ENCODE measurements at places on chromosomes 7 and 10.

DNA sequence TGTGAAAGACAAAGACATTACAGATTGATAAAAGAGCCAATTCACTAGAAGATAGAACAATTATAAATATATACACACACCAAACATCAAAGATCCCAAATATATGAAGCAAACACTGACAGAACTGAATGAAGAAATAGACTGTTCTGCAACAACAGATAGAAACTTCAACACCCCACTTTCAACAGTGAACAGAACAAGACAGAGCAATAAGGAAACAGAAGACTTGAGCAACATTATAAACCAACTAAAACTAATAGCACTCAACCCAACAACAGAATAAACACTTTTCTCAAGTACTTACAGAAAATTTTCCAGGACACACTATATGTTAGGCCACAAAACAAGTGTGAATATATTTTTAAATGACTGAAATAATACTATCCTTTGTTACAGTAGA, 10.9 kb downstream of the CDCA7L start:
- H3K27me3 ChIP-seq, result no peaks in the 10 kb centered on the region
- H3K36me3 ChIP-seq, result peaks cover 47% of the 10 kb centered on the region
- no peak overlapping the region for H3K4me3 ChIP-seq
- H3K27ac ChIP-seq, result peak overlapping the region; percentile 37
- DNase-seq, result no peak
- H3K4me1 ChIP-seq, result peaks cover 34% of the 10 kb centered on the region

- H3K36me3 ChIP-seq, result no peaks in the 10 kb centered on the region
- H3K27me3 ChIP-seq, result no peaks in the 10 kb centered on the region
- H3K27ac ChIP-seq, result no peak overlapping the region
- peaks cover 5% of the 10 kb centered on the region for H3K4me1 ChIP-seq
- H3K4me3 ChIP-seq, result no peak overlapping the region
These were observed 706.7 kb downstream of the PCDH15 start for GRCh38 chr10:54094321-54094720.

DNA sequence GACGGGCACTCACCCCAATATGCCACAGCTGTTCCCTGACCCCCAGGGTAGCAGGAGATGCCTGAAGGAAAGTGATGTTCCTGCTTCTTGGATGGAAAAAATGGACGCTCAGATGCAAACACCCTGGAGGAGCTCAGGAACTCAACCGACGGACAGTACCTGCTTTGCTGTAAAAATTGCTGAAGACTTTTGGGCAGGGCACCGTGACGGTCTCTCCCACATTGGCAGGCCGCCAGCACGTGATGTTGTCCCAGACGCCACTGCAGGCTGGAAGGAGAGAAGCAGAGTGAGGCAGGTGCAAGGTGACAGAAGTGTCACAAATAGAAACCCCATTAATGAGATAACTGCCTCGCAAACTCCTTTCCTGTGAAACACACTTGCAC, 35.0 kb downstream of the VIPR2 start:
- H3K4me3 ChIP-seq, result no peak overlapping the region
- H3K36me3 ChIP-seq, result no peaks in the 10 kb centered on the region
- no peaks in the 10 kb centered on the region for H3K27me3 ChIP-seq

DNA sequence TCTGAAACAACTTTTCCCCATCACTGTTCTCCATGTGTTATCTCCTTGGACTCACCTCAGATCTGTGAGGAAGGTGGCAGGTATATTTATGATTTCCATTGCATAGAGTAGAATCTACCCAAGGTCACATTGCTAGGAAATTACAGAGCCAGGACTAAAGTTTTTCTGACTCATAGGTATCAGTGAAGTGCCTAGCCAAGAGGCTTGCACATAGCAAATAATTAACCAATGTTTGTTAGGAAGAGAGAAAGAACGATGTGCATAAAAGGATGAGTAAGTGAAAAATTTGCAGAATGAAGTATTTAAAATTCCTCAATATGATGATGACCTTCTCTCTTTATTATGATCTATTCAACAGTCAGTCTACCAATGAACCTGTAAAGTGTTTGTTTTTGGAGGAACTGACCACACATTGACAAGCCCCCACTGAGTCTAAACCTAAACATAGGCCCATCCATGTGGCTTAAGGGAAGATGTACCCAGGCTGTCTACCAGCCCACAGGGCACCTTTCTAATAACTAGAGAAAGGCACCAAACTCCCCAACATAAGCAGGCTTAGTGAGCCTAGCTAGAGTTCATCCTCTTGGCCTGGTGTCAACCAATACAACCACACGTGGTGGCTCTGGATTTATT, 252.9 kb upstream of the ZMIZ1 start:
- no peak for DNase-seq
- H3K36me3 ChIP-seq, result no peaks in the 10 kb centered on the region
- no peak overlapping the region for H3K27ac ChIP-seq
- peaks cover 14% of the 10 kb centered on the region for H3K4me1 ChIP-seq
- H3K27me3 ChIP-seq, result peaks cover 7% of the 10 kb centered on the region

GRCh38 chr7:85457911-85458310, 271.1 kb upstream of the SEMA3D start:
- no peak overlapping the region for H3K4me3 ChIP-seq
- H3K4me1 ChIP-seq, result no peaks in the 10 kb centered on the region
- H3K27ac ChIP-seq, result no peak overlapping the region
- peak; percentile 5 for DNase-seq
- H3K27me3 ChIP-seq, result no peaks in the 10 kb centered on the region

DNA sequence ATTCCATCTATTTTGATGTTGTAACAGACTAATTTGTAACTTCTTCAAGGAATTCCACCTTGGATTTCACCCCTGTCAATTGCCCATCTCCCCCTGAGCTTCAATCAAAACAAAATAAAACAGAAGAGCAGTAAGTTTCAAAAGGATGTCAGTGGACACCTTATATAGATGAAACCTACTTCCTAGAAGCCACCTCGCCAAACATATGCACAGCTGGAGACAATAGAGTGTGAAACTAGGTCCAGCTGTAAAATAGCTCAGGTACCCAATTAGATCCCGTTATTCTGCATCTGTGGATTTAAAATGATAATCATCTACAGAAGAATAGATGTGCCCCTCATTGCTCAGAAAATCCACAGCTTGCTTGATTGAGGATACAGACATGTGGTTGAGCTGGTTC, 598.6 kb downstream of the SH2D4B start:
- no peak for DNase-seq
- H3K27me3 ChIP-seq, result no peaks in the 10 kb centered on the region
- H3K27ac ChIP-seq, result no peak overlapping the region
- no peak overlapping the region for H3K4me3 ChIP-seq

- peak; percentile 77 for DNase-seq
- H3K27me3 ChIP-seq, result peaks cover 3% of the 10 kb centered on the region
- H3K4me3 ChIP-seq, result peak overlapping the region; percentile 18
- H3K27ac ChIP-seq, result no peak overlapping the region
- H3K36me3 ChIP-seq, result no peaks in the 10 kb centered on the region
- H3K4me1 ChIP-seq, result peaks cover 3% of the 10 kb centered on the region
These were observed 2.2 kb downstream of the CFAP46 start for GRCh38 chr10:132939957-132940790.

DNA sequence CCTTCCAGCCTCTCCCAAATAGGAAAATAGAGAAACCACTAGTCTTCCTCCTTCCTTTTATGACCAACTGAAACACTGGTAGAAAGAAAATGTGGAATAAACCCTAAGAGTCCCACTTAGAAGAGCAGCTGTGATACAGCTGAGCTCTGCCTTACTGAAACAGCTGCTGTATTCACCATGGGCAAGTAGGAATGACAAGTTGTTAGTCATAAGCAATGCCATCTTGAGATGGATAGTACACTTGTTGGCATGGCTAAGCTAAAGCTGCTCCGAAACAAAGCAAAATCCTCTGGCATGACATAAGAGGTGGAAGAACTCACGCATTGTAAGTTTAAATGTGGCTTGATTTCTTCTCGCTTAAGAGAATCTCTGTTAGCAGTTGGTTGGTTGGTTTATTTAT, 48.3 kb upstream of the TMEM236 start:
- no peaks in the 10 kb centered on the region for H3K27me3 ChIP-seq
- H3K4me3 ChIP-seq, result no peak overlapping the region
- no peaks in the 10 kb centered on the region for H3K4me1 ChIP-seq

GRCh38 chr7:128732521-128733277, 6.5 kb upstream of the CALU start:
- no peaks in the 10 kb centered on the region for H3K4me1 ChIP-seq
- no peak overlapping the region for H3K4me3 ChIP-seq
- no peak overlapping the region for H3K27ac ChIP-seq
- no peak for DNase-seq

DNA sequence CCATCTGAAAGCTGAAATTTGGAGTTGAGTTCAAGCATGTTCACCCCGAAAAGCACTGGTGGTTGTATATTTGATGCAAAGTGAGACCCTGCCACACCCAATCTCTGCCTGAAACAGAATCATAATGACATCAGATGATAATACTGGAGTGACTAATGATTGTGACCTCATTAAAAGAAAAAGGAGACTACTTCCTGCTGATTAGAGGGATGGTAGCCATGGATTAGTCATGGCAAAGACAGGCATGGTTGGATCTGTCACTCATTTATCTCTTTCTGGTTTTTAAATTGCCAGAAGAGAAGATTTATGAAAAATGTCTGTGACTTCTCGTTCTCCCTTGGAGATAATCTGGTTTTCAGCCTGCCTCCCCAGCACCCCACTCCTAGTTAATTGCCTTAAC, 101.2 kb downstream of the BAMBI start:
- H3K36me3 ChIP-seq, result no peaks in the 10 kb centered on the region
- no peak overlapping the region for H3K27ac ChIP-seq
- H3K4me1 ChIP-seq, result peaks cover 3% of the 10 kb centered on the region
- no peak overlapping the region for H3K4me3 ChIP-seq

- H3K4me3 ChIP-seq, result no peak overlapping the region
- DNase-seq, result no peak
- no peak overlapping the region for H3K27ac ChIP-seq
- no peaks in the 10 kb centered on the region for H3K36me3 ChIP-seq
These were observed 17.3 kb downstream of the SLC25A13 start for GRCh38 chr7:96304573-96304972.

GRCh38 chr7:150937848-150938561, 40.1 kb downstream of the KCNH2 start:
- no peak overlapping the region for H3K27ac ChIP-seq
- peaks cover 16% of the 10 kb centered on the region for H3K4me1 ChIP-seq
- no peaks in the 10 kb centered on the region for H3K27me3 ChIP-seq
- no peaks in the 10 kb centered on the region for H3K36me3 ChIP-seq

DNA sequence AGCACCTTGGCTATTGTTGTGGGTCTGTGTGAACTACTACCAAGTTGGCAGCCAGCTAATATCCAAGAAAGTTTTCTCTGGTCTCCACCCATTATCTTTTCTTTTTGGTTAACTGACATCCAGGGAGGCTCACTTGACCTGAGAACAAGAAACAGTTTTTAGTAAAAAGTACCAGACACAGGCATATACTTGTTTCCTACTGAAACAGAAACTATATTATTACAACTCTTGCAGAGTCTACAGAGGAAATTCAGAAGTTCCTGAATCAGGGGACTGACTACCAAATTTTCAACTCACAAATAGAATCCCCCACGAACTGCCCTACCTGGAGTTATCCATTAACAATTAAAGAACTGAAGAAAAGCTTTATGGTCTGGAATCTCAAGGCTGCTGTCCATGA, 168.9 kb downstream of the KCND2 start:
- no peaks in the 10 kb centered on the region for H3K36me3 ChIP-seq
- no peak overlapping the region for H3K27ac ChIP-seq
- no peak overlapping the region for H3K4me3 ChIP-seq
- no peak for DNase-seq
- no peaks in the 10 kb centered on the region for H3K27me3 ChIP-seq

DNA sequence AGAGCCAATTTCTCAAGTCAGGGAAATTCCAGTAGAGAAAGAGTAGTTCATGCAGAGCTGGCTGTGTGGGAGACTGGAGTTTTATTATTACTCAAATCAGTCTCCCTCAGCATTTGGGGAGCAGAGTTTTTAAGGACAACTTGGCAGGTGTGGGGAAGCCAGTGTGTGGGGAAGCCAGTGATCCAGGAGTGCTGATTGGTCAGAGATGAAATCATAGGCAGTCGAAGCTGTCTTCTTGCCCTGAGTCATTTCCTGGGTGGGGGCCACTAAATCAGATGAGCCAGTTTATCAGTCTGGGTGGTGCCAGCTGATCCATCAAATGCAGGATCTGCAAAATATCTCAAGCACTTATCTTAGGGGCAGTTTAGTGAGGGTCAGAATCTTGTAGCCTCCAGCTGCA, 194.6 kb upstream of the NRG3 start:
- no peaks in the 10 kb centered on the region for H3K27me3 ChIP-seq
- no peak for DNase-seq

DNA sequence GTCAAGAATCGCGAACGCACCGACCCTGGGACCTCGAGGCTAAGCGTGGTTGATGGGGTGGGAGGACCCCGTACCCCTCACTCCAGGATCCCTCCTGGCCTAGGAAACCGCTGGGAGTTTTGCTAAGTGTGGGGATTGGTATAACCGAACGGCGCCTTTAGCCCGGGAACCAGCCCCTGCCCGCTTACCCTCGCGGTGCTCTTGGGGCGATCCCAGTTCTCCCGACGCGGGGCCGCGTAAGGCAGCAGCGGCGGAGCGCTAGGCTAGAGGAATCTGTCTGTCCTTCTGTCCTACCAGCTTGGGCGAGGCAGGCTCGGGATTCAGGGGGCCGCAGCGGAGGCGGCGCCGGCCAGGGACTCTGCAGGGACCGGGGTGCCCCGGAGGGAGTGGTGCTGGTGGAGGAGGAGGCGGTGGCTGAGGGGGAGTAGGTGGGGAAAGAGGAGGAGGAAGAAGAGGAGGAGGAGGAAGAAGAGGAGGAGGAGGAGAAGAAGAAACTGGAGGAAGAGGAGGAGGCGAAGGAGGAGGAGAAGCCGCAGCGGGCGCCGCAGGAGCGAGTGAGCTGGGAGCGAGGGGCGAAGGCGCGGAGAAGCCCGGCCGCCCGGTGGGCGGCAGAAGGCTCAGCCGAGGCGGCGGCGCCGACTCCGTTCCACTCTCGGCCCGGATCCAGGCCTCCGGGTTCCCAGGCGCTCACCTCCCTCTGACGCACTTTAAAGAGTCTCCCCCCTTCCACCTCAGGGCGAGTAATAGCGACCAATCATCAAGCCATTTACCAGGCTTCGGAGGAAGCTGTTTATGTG, 439 bp upstream of the EMX2 start:
- H3K36me3 ChIP-seq, result no peaks in the 10 kb centered on the region
- peaks cover 37% of the 10 kb centered on the region for H3K4me1 ChIP-seq
- peaks cover 99% of the 10 kb centered on the region for H3K27me3 ChIP-seq
- peak overlapping the region; percentile 73 for H3K4me3 ChIP-seq

DNA sequence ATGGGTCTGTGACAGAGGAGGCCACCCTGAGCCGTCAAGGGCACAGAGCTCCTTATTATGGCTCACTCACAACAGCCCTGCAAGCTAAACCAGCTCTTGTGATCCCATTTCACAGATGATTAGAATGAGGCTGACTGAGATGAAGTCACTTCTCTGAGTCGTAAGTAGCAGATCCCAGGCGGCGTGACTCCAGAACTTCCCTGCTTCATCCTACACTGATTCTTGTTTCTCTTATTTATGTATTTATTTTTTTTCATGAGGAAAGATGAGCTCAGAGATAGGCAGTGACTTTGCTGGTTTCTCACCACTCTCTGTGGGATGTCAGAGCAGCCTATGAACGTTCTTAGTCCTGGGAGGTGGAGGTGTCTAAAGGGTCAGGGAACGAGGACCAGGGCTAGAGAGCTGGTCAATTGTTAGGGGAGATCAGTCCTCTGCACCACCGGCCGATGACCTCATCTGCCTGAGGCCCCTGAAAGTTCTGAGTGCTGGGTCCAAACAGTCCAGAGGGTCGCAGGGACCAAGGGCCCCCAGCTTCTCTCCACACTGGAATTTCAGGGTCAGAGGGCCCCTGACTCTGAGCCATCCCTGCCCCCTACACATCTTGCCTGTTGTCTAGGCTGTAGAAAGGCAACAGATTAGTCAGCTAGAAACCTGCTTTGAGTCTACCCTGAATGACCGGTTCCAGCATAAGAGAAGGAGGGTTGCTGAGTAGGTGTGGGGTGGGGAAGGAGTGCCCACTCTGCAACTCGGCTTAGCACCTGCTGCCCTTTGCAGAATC, 17.9 kb downstream of the CLRN3 start:
- H3K36me3 ChIP-seq, result peaks cover 5% of the 10 kb centered on the region
- no peak overlapping the region for H3K27ac ChIP-seq
- no peaks in the 10 kb centered on the region for H3K4me1 ChIP-seq
- DNase-seq, result no peak
- no peak overlapping the region for H3K4me3 ChIP-seq
- no peaks in the 10 kb centered on the region for H3K27me3 ChIP-seq
